CD4-positive, alpha-beta T cell treated with Interleukin-4 for 4 hours (primary cell): ENCODE measurements at places on chromosomes 16 and 17.
A peak's percentile ranks its signal among the peaks of the same experiment; 100 is the strongest.

DNA sequence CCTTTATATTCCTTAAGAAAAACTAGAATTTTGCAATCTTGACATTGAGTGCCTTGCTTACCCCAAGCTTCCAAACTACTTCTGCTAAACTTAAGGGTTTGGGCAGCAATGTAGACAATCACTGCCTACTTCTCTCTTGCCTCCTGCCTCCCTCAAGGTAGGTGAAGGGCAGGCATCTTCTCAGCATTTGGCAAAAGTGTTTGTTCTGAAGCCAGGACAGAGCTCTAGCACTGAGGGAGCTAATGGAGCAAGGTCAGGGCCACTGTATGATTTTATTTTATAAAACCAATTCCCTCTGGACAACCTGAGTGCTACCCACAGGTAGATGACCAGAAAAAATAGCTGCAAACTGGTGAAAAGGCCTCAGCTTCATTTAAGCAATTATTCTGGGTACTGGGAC lies 111.8 kb downstream of the IRX3 start:
- DNase-seq: no peak

- no peak for DNase-seq
Observed at GRCh38 chr16:78762222-78762621, 662.8 kb downstream of the WWOX start.

DNA sequence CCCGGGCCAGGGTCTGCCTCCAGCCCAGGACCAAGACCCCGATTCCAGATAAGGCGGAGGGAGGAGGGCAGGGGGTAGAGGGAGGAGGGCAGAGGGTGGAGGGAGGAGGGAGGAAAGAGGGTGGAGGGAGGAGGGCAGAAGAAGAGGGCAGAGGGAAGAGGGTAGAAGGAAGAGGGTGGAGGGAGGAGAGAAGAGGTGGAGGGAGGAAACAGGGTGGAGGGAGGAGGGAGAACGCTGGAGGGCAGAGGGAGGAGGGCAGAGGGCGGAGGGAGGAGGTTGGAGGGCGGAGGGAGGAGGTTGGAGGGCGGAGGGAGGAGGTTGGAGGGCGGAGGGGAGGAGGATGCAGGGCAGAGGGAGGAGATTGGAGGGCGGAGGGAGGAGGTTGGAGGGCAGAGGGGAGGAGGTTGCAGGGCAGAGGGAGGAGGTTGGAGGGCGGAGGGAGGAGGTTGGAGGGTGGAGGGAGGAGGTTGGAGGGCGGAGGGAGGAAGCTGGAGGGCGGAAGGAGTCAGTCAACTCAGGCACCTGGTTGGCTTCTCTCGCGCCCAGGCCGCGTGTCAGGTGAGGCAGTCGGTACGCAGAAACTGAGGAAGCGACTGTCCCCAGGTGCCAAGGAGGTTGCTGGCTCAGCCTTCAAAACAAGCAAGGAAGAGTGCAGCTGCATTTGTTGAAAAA lies 65.2 kb downstream of the KLHDC4 start:
- peak; percentile 9 for DNase-seq

DNA sequence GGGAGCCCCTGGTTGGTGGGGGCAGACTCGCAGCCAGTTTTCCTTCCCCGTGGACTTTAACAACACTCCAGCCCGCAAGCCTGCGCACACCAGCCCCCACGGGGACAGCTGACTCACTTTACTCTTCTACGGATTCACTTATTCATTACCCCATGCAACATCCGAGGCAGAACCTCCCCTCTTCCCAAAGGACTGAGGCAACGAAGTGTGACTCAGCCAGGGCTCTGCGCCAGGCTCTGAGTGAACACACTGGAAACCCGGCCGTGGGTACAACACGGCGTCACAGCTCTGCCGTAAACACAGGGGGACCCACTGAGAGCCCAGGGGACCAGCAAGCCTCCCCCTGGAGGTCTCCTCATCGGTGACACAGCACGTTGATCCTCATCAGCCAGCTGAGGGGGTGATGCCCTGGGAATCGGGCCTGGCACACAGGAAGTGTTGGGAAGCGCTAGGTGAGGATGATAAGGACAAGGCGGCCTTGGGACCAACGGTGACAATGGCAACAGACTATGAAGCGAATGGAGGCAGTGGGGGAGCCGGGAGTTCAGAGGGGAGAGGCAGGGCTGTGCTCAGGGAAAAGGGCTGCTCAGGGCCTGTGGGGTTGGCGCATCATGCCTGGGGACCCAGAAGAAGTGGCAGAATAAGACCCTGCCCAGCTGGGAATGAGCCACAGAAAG lies 14.6 kb downstream of the COTL1 start:
- DNase-seq: peak; percentile 57

DNA sequence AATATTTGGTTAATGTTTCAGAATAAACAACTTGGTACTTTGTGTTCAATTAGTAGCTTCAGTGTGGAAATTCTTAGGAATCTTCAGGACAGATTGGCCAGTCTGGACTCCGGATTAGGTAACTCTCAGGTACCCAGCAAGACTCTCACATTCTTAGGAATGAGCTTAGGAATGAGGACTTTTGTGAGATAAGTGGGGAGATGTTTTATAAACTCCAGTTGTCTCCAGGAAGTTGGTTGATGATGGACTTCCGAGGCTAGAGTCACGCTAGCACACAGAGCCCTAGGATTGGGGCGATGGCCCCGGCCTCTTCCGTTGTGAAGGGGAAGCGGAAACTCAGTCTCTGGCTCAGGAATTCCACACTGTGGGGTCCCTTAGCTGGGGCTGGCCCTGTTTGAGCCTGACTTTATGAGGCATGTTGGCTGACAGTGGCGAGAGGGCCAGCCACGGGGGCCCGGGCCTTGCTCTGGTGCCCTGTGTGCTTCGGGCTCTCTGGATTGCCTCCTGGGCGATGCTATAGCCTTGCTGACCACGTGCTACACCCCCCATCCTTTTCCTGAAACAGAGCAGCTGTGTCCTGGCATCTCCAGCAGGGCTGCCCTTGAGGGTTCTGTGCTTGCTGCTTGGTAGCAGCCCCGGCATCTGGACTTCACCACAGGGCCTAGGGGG lies 32.4 kb downstream of the RAB11FIP3 start:
- no peak for DNase-seq
